Peyer's patch (tissue), 4 donors: ENCODE measurements at places on chromosomes 7 and 10.

GRCh38 chr10:31004611-31005193, 27.0 kb downstream of the ZNF438 start:
- DNase-seq, result no peak
- H3K27ac ChIP-seq, result no peak overlapping the region
- no peaks in the 10 kb centered on the region for H3K4me1 ChIP-seq
- H3K36me3 ChIP-seq, result no peaks in the 10 kb centered on the region
- no peaks in the 10 kb centered on the region for H3K27me3 ChIP-seq

DNA sequence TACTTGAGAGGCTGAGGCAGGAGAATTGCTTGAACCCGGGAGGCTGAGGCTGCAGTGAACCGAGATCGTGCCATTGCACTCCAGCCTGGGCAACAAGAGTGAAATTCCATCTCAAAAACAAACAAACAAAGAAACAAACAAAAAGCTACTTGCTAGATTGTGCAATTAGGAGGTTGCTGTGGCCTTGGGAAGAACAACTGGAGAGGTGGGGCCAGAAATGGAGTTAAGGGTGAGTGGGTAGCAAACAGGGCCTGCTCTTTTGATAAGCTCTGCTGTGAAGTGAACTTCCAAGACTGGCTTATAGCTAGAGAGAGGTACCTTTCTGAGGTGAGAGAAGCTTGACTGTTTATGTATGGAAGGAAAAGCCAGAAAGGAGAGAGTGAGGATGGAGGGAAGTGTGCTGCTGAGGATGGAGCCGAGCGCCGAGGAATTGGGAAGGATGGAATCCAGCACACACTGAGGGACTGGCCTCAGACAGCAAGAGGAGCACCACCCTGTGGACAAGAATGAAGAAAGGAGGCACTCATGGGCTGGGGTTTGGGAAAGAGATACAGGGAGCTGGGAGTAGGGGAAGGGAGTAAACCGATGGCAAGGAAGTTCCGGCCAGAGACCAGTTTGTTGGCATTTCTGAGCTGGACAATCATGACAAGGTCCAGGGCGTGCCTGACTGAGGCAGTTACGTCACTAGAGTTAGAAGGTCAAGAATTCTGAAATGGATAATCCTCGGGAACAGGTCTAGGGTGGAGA, 7.0 kb upstream of the RPEL1 start:
- no peaks in the 10 kb centered on the region for H3K36me3 ChIP-seq
- no peaks in the 10 kb centered on the region for H3K4me1 ChIP-seq
- no peak for DNase-seq
- H3K27me3 ChIP-seq, result no peaks in the 10 kb centered on the region
- H3K27ac ChIP-seq, result peak overlapping the region; percentile 89

GRCh38 chr10:60944058-60944909, at the start of gene RHOBTB1:
RHOBTB1 (minus strand) TSS chr10:60944185; CDS start chr10:60911542, 32,643 bp downstream.
- H3K27ac ChIP-seq, result peak within 1 kb of the TSS; percentile 85
- DNase-seq, result peak; percentile 84
- no peaks in the 10 kb centered on the region for H3K27me3 ChIP-seq
- peak within 1 kb of the TSS; percentile 86 for H3K4me3 ChIP-seq
- H3K36me3 ChIP-seq, result no peaks in the 10 kb centered on the region
- no peaks in the 10 kb centered on the region for H3K4me1 ChIP-seq

GRCh38 chr10:67834375-67834774, 3.6 kb downstream of the DNAJC12 start:
- no peaks in the 10 kb centered on the region for H3K27me3 ChIP-seq
- H3K36me3 ChIP-seq, result no peaks in the 10 kb centered on the region
- no peak overlapping the region for H3K4me3 ChIP-seq
- H3K4me1 ChIP-seq, result no peaks in the 10 kb centered on the region
- no peak for DNase-seq
- H3K27ac ChIP-seq, result no peak overlapping the region

GRCh38 chr10:118106426-118106825, 59.7 kb upstream of the RAB11FIP2 start:
- H3K4me1 ChIP-seq, result no peaks in the 10 kb centered on the region
- DNase-seq, result no peak
- H3K36me3 ChIP-seq, result no peaks in the 10 kb centered on the region
- H3K27ac ChIP-seq, result no peak overlapping the region
- no peak overlapping the region for H3K4me3 ChIP-seq
- H3K27me3 ChIP-seq, result no peaks in the 10 kb centered on the region

DNA sequence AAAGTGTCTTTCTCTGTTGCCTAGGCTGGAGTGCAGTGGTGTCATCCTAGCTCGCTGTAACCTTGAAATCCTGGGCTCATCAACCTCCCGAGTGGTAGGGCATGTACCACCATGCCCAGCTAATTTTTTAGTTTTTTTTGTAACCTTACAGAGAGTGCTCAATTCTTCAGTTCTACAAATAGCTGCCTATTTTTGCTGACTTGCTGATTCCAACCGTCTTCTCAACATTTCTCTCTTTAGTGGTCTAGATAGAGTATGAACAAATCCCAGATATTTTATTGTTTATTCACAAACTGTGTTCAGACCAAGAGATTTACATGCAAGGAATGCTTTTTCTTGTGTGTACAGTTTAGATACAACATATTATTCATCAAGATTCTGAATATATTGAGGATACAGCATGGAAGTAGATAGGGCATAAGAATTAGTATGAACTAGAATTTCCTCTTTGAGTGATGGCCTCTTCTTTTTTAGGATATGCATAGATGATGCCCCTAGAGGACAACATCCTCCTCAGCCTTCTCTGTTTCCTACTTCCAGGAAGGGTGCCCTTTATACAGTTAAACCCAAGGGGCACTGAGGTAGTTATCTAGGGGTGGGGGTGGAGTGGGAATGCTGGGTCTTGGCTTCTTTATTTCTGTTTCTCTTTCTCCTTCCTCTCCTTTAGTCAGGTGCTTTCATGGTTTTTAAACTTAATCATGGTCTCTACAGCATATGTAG, 26.0 kb downstream of the PRPF18 start:
- no peak overlapping the region for H3K4me3 ChIP-seq
- H3K36me3 ChIP-seq, result no peaks in the 10 kb centered on the region
- H3K4me1 ChIP-seq, result no peaks in the 10 kb centered on the region
- H3K27ac ChIP-seq, result no peak overlapping the region
- no peaks in the 10 kb centered on the region for H3K27me3 ChIP-seq

DNA sequence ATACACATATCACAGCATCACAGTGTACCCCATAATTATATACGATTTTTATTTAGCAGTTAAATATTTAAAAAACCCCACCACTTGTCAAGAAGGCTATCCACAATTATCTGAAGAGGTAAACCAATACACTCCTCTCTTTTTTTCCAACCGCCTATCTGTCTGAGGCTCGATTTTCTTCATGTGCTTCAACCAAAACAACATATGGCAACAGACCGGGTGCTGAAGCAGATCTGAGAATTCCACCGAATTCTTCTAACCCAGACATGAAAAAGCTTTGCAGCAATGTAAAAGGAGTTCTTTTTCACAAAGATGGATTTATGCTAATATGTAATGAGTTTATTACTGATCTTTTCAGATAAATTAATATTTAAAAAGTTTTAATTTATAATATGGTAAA, 132.4 kb upstream of the RHEB start:
- peak overlapping the region; percentile 86 for H3K27ac ChIP-seq
- H3K4me3 ChIP-seq, result no peak overlapping the region
- no peak for DNase-seq

- no peaks in the 10 kb centered on the region for H3K4me1 ChIP-seq
- peak; percentile 11 for DNase-seq
- H3K27ac ChIP-seq, result no peak overlapping the region
- H3K4me3 ChIP-seq, result no peak overlapping the region
- H3K27me3 ChIP-seq, result no peaks in the 10 kb centered on the region
These were observed 1.9 kb upstream of the SLC18A2 start for GRCh38 chr10:117239051-117239450.

- H3K27ac ChIP-seq, result no peak overlapping the region
- H3K4me1 ChIP-seq, result no peaks in the 10 kb centered on the region
- no peak for DNase-seq
- no peak overlapping the region for H3K4me3 ChIP-seq
- H3K36me3 ChIP-seq, result no peaks in the 10 kb centered on the region
These were observed 109.1 kb upstream of the CTTNBP2 start for GRCh38 chr7:117982071-117983055.

DNA sequence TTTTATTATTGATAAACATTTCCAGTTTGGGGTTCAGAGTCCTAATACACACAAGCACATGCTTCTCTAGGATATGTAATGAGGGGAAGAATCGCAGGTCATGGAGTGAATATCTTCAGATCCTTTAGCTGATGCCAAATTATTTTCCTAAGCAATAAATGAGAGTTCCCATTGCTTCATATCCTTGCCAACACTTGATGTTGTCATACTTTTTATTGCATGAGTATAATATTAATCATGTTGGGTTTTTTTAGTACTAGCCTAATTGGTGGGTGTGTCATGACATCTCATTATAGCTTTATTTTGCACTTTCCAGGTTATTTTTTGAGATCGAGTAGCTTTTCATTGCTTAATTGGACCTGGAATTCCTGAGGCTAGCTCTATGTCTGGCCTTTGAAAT, 35.3 kb downstream of the TLX1 start:
- DNase-seq, result no peak
- no peak overlapping the region for H3K27ac ChIP-seq
- no peaks in the 10 kb centered on the region for H3K36me3 ChIP-seq
- H3K4me3 ChIP-seq, result no peak overlapping the region
- no peaks in the 10 kb centered on the region for H3K4me1 ChIP-seq

DNA sequence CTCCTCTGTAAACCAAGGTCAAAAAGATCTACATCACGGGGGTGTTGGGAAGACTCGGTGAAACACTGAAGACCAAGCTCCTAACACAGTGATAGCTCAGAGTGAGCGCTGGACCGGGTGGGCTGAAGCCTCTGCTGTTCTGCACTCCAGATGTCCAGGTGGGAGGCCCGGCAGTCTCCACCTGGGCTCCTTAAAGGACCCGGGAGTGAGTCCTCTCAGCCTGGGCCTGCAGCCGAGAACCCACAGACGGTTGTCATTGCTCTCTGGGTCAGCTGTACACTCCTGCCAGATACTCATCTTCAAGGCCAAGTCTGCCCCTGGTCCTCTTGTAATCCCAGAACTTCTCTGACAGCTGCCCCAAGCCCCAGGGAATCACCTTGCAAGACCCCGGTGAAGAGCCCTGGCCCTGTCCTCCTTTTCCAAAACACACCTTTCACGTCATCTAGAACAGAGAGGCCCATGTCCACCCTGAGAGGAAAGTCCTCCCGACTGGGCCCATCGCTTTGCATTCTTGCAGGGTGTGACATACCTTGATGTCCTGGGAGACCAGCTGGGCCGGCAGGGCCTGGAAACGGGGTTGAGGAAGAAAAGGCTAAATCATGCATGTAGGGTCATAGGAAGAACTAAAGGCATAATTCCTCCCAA, 43.7 kb downstream of the COL17A1 start:
- no peak overlapping the region for H3K4me3 ChIP-seq
- no peak for DNase-seq
- H3K36me3 ChIP-seq, result no peaks in the 10 kb centered on the region
- H3K4me1 ChIP-seq, result no peaks in the 10 kb centered on the region
- H3K27ac ChIP-seq, result no peak overlapping the region
- no peaks in the 10 kb centered on the region for H3K27me3 ChIP-seq

- no peak overlapping the region for H3K27ac ChIP-seq
- H3K4me1 ChIP-seq, result no peaks in the 10 kb centered on the region
- DNase-seq, result no peak
- H3K36me3 ChIP-seq, result no peaks in the 10 kb centered on the region
- H3K27me3 ChIP-seq, result no peaks in the 10 kb centered on the region
- H3K4me3 ChIP-seq, result no peak overlapping the region
These were observed 8.3 kb upstream of the GNAT3 start for GRCh38 chr7:80520199-80520598.

GRCh38 chr7:37206192-37206591, 242.5 kb downstream of the ELMO1 start:
- no peaks in the 10 kb centered on the region for H3K4me1 ChIP-seq
- H3K36me3 ChIP-seq, result no peaks in the 10 kb centered on the region
- no peaks in the 10 kb centered on the region for H3K27me3 ChIP-seq
- H3K27ac ChIP-seq, result no peak overlapping the region
- DNase-seq, result no peak

- H3K27ac ChIP-seq, result no peak overlapping the region
- DNase-seq, result no peak
- no peaks in the 10 kb centered on the region for H3K27me3 ChIP-seq
- no peak overlapping the region for H3K4me3 ChIP-seq
- no peaks in the 10 kb centered on the region for H3K4me1 ChIP-seq
- no peaks in the 10 kb centered on the region for H3K36me3 ChIP-seq
These were observed 338.5 kb downstream of the MDFIC start for GRCh38 chr7:115260381-115260780.

DNA sequence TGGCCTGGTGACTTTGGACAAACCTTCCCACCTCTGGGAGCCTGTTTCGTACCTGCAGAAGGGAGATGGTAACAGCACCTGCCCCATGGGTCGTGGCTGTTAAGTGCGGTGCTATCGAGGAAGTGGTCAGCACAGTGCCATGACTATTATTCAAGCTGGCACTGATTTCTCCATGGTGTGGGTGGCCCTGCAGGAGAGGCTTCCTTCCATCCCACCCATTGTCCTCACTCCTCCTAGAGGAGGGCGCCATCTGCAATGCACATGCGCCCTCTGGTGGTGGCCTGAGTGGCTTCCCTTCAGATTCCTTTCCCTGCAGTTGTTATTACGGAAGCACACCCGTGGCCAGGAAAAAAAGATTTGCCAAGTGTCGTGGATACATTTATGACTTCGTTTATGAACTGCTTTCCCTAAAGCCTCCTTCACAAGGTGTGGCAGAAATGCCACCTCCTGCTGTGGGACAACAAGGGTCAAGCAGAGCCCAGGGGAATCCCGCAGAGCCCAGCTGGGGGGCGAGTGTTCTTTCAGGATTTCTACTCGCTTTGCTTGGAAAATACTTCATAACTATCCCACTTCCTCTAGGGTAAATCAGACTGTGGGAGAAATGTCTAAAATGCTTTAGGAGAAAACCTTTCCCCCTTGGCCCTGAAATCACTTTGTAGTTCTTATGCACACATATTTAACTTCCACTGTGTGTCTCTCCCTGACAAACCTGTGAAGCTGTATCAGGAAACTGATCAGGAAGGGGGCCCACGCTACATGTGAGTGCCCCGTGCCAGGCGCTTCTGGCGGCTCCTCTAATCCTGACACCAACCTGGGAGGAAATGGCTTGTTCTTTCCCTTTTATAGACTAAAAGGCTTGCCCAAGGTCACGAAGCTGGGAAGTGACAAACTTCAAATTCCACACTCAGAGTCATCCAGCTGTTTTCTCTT, 98.0 kb upstream of the ANLN start:
- no peak overlapping the region for H3K4me3 ChIP-seq
- no peaks in the 10 kb centered on the region for H3K36me3 ChIP-seq
